Large intestine (tissue), 12 donors: ENCODE measurements at places on chromosomes 11 and 22.

DNA sequence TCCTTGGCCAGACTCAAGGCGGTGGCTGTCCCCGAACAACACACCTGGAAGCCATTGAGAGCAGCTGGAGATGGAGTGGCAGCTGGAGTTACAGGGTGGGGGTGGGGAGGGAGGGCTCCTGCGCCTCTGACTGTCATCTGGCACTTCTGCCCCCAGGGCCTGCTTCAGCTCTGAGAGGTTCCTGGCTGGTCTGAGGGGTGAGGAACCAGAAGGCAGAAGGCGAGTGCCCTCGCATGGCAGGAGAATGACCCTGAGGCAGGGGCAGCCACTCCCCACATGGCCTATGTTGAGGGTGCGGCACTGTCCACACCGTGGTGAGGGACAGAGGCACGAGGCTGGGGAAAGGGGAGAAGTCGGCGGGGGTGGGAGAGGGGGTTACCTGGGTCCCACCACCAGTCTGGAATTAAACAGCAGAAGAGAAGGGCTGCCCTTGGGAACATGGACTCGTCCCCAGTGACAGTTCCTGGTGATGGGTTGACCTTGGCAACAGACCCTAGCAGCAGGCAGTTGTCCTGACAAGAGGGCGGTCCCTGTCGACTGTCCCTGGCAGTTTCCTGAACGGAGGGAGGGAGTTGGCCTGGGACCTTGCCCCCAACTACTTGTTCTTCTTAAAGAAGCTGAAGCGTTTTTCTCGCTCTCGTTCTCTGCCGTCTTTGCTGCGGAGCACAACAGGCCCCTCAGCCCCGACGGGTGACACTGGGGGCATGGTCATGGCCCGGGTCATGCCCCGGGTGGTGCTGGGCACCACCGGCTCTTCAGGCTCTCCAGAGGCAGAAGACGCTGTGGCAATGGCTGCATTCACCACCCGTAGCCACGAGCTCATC, 7.8 kb upstream of the RBM4B start:
- no peak for DNase-seq

GRCh38 chr11:122032317-122032716, 83.7 kb downstream of the BLID start:
- no peak for DNase-seq

- DNase-seq = no peak
These were observed 17.0 kb downstream of the ARRB1 start for GRCh38 chr11:75334402-75334891.

DNA sequence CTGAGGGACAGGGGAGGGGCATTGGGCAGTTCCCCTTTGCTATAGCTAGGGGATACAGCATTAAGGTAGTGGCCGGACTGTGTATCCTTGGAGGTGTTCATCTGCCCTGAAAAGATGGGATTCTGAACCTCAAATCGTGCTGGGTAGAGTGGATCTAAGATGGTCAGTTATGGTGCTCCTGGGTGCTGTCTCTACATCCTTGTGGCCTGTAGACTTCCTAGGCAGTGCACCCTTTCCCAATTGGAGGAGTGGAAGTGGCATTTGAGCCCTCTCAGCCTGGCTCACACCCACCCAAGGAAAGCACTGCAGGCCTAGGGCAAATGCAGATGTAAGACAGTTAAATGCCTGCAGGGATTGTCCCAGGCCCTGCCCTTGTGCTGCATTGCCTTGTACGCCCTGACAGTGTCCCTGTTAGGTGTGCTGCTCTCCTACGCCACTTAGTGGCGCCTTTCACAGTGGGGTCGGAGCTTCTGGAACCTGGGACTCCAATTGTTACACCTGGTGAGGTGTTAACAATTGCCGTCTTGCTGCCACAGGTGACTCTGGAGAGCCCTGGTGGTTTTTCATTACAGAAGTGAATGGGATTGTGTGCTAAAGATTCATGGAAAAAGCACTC, 35.0 kb downstream of the PPFIBP2 start:
- DNase-seq = peak; percentile 31

- no peak for DNase-seq
These were observed 282.5 kb downstream of the CTTN start for GRCh38 chr11:70680781-70681281.

GRCh38 chr11:73380331-73380730, 4.1 kb downstream of the RELT start:
- DNase-seq = no peak

GRCh38 chr22:45518136-45518535, 15.5 kb downstream of the FBLN1 start:
- no peak for DNase-seq

DNA sequence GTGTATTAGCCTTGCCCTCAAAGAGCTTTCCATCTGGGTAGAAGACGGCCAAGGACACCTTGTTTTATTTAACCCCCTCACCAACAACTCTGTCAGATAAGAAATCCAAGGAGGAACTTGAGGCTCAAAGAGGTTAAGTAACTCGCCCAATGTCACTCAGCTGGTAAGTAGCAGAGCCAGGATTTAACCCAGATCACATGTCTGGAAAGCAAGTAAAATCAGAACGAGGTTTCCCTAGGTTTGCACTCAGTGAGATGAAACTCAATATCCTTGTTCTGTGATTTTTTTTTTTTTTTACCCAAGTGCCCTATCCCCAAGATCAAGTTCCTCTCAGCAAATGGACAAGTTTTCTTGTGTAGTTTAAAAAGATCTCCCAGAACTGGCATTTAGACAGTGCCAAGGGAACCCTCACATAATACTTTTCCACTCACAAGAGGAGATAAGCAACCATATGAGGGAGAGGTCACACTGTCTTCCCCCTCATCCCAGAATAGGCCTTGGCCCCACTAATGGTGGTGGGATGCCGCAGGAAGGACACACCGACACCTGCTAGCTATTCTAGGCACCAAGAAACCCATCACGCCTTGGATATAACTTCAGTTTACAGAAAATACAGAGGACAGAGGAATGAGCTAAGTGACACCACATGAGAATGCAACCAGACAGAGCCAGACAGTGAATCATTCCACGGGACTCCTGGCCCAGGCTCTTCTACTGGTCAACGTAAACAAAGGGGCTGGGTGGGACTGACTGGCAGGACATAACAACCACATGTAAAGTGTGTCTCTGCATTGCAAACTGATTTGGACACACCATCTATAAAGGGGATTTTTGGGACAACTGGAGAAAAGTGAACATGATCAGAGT, 8.6 kb upstream of the ARAP1 start:
- DNase-seq = no peak

GRCh38 chr11:6365659-6366058, 24.6 kb upstream of the SMPD1 start:
- peak; percentile 70 for DNase-seq
